Neural crest cell (in vitro differentiated cells): ENCODE measurements at places on chromosomes 16 and 17. TPM values are rescaled to one million over a fixed set of nuclear protein-coding genes. Genes with fewer than 3 reads are reported as not detected.

GRCh38 chr16:11164482-11165270, 91.3 kb downstream of the SOCS1 start:
- H3K36me3 ChIP-seq: no peaks in the 10 kb centered on the region
- H3K4me3 ChIP-seq: no peak overlapping the region
- H3K4me1 ChIP-seq: peaks cover 42% of the 10 kb centered on the region
- H3K27me3 ChIP-seq: no peaks in the 10 kb centered on the region
- no peak for DNase-seq

The PIK3R6 gene
- total RNA-seq: not detected in 2 replicates

DNA sequence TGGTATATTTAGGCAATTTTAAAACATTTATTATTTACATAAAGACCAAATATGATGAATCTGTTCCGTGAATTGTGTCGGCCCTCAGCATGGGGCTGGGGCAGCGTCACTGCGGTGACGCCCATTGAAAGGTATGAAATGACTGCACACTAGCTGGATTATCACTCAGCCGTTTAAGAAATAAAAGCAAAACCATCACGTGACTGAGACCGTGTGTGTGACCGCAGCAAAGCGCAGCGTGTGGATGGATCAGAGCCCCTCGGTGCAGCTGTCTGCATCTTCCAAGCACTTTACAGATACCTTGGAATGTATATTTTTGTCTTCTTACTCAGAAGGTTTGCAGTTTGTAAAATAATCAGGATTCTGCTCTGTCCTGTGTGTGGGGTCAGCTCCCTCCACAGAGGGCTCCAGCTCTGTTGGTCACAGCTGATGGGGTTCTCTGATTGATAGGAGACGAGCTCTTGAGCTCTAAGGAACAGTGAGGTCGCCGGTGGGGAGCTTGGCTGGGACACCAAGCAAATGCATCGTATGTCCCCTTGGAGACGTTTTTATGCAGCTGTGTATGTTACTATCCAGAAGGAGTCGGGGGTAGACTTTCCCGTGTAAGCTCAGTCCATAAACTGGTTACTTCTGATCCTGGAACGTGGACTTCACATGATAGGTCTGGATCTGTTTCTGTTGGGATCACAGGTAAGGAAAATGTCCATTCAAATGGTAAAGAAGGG, 45.1 kb downstream of the WDR45B start:
- DNase-seq: no peak
- H3K4me3 ChIP-seq: peak overlapping the region; percentile 17
- peak overlapping the region; percentile 43 for H3K27ac ChIP-seq

The SEC14L5 gene
- total RNA-seq: 0.68 and 0.98 TPM in 2 replicates

The SLFN13 gene
- total RNA-seq: 9.3 and 10.0 TPM in 2 replicates
